Stimulated activated CD8-positive, alpha-beta memory T cell treated with anti-CD3 and anti-CD28 coated beads, Interleukin-7, amount 100 ng/mL, for 1 hour (primary cell): ENCODE measurements at places on chromosomes 16 and 17.

- DNase-seq = no peak
These were observed 60.2 kb downstream of the TEX2 start for GRCh38 chr17:64202683-64203344.

- no peak for DNase-seq
These were observed 527 bp downstream of the CIAPIN1 start for GRCh38 chr16:57446531-57447185.

GRCh38 chr16:30143347-30143702, 20.3 kb upstream of the MAPK3 start:
- DNase-seq = no peak

DNA sequence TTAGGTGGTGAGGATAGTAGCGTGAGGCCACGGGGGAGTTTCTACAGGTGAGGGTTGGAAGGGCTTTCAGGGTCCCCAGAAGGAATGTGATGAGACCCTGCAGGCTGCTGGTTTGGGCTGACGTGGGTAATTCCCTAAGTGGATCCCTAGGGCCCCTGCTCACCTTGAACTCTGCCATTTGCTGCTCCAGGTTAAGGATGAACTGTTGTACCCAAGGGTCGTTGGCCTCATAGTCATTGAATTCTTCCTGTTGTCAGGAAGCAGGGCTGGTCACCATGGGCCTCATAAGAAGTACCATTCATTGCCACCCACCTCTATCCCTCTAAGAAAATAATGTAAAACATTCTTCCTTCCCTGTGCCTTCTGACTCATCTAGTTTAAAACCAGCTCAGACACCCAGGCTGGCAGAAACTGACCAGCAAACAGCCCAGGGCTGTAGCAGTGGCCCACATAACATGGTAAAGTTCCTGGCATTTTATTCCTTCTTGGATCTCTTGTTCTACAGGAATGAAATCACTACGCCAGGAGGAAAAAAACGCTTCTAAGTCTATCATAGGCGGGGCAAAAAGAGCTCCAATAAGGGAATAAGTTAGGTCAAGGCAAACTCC, 27.6 kb downstream of the FCSK start:
- DNase-seq = no peak

- peak; percentile 61 for DNase-seq
These were observed 7.8 kb upstream of the PDK2 start for GRCh38 chr17:50087246-50087911.

GRCh38 chr16:19882186-19882585, 2.5 kb downstream of the GPRC5B start:
- no peak for DNase-seq

DNA sequence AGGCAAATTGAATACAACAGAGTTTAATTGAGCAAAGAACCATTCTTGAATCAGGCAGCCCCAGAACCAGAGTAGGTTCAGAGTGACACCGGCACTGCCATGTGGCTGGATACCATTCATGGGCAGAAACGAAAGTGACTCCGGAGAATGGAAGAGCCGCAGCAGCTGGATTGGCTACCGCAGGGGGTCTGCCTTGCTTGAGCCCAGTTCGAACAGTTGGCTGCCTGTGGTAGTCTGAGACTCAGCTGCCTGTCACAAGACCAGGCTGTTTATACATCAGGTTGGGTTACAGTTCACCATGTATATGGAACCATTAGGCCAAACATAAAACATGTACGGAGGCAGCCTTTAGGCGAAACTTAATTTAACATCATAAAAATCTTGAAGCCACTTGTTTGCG, 205.2 kb upstream of the CHMP6 start:
- no peak for DNase-seq

- DNase-seq = no peak
These were observed 32.7 kb downstream of the CMC2 start for GRCh38 chr16:80973991-80974390.

GRCh38 chr17:44924107-44924544, 8.8 kb upstream of the GFAP start:
- DNase-seq = no peak

DNA sequence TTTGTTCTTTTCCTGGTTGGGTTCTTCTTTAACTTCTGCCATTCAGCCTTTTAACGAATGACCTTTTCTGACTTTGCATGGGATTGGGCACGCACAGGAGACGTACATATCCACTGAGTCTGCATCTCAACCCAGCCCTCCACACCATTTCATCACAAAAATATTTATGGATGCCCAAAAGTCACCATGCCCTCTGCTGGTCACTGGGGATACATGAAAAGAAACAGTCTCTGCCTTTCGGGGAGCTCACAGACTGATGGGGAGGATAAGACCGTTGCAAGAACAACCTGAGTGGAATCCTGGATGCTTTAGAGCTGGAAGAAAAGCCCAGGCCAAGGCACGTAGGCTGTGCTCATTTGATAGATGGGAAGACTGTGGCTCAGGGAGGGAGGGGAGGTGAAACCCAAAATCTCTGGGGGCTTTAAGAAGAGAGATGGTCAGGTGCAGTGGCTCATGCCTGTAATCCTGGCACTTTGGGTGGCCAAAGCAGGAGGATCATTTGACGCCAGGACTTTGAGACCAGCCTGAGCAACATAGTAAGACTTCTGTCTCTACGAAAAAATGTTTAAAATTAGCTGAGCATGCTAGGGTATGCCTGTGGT, 7.9 kb upstream of the MT2A start:
- no peak for DNase-seq

GRCh38 chr16:73051961-73052360, 4.0 kb upstream of the ZFHX3 start:
- no peak for DNase-seq

DNA sequence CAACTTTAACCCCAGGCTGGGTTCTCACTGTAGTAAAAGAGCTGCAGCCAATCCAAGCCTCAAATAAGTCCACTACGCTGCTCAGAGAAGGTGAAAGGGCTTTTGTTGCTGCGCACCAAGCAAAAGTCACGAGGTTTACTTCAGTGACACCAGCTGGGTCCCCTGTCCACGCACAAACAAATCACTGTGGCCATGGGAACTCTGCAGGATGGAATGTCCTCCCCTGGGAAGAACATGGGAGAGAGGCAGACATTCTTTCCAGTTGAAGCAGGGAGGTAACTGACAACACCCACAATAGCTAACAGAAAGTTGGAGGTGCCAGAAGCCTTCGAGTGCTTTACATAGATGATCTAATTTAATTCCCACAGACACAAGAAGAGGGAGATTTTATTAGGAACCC, 181.9 kb downstream of the PMP22 start:
- DNase-seq = no peak

DNA sequence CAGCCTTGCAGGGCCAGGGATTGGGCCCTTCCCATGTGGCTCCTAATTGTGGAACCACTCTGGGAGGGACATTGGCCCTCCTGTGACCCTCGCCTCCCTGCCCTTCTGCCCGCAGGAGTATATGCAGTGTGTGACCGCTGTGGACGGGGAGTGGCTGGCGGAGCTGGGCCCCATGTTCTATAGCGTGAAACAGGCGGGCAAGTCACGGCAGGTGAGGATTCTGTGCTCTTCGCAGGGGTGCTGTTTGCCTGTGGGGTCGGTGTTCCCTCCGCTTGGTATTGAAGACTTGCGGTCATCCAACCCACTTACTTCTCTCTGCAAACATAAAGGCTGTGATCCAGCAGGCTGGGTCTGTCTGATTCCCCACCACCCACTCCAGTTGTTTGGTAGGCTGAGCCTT, 15.7 kb downstream of the DHX38 start:
- no peak for DNase-seq

DNA sequence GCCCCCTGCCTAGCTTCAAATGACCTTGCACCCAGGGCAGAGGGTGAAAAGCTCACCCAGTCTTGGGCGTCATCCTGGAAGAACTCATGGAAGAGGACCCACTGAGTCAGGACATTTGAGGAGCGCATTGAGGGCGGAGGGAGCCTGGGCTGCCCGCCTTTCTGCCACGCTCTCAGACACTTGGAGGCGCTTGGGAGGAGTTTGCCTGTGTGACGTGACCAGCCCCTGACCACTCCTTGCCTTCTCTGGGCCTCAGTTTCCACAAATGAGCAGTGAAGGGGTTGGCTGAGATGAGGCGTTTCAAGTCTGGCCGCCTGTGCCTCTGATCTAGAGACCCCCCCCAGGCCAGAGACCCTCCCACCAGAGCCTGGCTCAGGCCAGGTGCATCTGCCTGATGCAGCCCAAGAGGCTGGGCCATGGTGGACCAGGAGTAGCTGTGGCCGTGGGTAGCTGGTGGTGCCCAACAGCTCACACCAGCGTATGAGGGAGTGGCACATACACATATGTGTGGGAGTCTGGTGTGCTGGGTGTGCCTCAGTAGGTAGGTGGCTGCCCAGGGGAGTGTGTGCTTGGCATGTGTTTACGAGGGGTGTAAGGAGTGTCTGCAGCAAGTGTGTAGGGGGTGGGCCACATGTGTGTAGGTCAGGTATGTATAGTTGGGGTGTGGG, 80.2 kb upstream of the TOB1 start:
- DNase-seq = no peak

GRCh38 chr17:17904166-17905035, 67.6 kb upstream of the SREBF1 start:
- DNase-seq = no peak

DNA sequence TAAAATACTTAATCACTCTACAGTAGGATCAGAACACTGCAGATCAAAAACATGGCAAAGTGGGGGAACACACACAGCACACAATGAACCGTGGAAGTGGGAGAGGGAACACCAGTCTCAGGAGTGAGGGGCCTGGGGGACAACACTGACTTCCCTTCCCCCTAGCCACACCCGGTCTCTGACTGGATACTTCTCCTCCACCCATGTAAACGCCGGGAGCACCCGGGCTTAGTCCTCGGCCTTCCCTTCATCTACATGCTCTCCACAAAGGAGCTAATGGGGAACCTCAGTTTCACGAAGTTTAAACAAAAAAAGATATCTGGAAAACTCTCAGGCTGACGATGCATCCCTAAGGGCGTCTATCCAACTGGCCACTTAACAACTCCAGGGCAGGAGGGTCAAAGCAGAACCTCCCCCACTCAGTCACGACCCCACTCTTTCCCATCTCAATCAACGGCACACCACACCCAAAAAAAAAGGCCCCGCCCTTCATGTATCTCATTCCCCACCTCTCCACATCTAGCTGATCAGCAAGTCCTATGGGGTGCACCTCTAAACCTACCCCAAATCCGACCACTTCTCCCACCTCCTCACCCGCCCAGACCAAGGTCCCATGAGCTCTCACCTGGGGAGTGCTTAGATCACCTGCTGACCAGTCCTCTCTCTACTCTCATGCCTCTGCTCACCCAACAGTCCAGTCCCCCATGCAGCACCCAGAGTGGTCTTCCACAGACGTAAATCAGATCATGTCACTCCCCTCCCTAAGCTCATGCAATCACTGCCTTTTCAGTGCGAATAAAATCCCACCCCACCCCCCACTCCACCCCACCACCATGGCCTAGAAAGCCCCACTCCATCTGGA, 7.4 kb downstream of the ZDHHC7 start:
- DNase-seq = no peak
